ENCODE measurements at places on chromosomes 7 and 10. TPM values are rescaled to one million over a fixed set of nuclear protein-coding genes. Genes with fewer than 3 reads are reported as not detected.

Gene ODAD2
- total RNA-seq: 6.8 TPM

Gene CARD11
- not detected for total RNA-seq

DNA sequence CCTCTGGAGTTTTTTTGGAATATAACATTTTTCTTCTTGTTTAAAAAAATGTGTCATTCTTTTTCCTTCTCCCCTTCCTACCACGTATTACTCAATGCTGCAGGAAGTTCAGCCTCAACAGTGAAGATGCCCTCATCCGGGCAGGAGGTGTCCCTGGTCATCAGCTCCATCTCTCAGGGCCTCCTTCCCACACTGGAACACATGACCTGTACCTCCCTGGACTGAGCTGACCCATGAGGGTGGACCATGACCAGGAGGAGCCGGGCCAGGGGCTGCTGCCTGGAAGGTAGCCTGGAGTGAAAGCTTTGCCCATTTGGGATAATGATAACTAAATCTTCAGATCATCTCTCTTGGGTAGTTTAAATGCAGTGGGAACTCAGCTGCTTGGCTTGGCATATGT is 316.5 kb upstream of the ZMIZ1 start:
- no peaks in the 10 kb centered on the region for H3K36me3 ChIP-seq
- no peaks in the 10 kb centered on the region for H3K27me3 ChIP-seq
- H3K27ac ChIP-seq: no peak overlapping the region
- peaks cover 26% of the 10 kb centered on the region for H3K4me1 ChIP-seq

Gene SLC29A4
- total RNA-seq: 43.1 TPM

DNA sequence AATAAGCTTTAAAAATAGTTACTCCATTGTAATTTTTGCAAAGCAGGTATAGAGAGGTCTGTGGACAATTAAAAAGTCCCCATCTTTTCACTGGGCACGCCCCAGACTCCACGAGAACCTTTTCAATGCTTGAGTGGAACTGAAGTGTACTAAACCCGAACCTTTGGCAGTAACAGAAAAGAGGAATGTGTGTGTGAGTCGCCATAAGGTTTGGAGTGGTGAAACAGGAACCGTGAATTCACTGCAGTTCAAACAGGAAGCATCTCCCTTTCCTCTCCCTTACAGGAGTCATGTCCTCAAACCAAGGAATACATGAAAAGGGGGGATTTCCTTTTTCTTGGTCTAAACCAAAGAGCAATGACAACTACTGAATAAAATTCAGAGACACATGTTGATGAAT is 23.2 kb downstream of the NDUFB2 start:
- H3K27me3 ChIP-seq: no peaks in the 10 kb centered on the region
- DNase-seq: no peak
- H3K4me1 ChIP-seq: no peaks in the 10 kb centered on the region
- H3K36me3 ChIP-seq: no peaks in the 10 kb centered on the region

- H3K36me3 ChIP-seq: no peaks in the 10 kb centered on the region
- no peak overlapping the region for H3K4me3 ChIP-seq
- no peak for DNase-seq
- no peaks in the 10 kb centered on the region for H3K27me3 ChIP-seq
Observed at GRCh38 chr10:104706886-104707285, 65.8 kb downstream of the SORCS3 start.

- H3K4me3 ChIP-seq: no peak overlapping the region
- H3K4me1 ChIP-seq: no peaks in the 10 kb centered on the region
- H3K27ac ChIP-seq: no peak overlapping the region
- no peaks in the 10 kb centered on the region for H3K36me3 ChIP-seq
- DNase-seq: no peak
Observed at GRCh38 chr7:17986851-17987250, 40.8 kb downstream of the PRPS1L1 start.

GRCh38 chr7:3668743-3669142 is 367.7 kb downstream of the SDK1 start:
- no peaks in the 10 kb centered on the region for H3K36me3 ChIP-seq
- H3K27ac ChIP-seq: no peak overlapping the region
- no peaks in the 10 kb centered on the region for H3K27me3 ChIP-seq
- no peak for DNase-seq

Gene NAT16
- not detected for total RNA-seq

- H3K27ac ChIP-seq: no peak overlapping the region
- no peak for DNase-seq
- no peaks in the 10 kb centered on the region for H3K4me1 ChIP-seq
- no peaks in the 10 kb centered on the region for H3K36me3 ChIP-seq
- no peak overlapping the region for H3K4me3 ChIP-seq
Observed at GRCh38 chr10:116722736-116723427, 19.5 kb downstream of the HSPA12A start.

Gene C7orf57
- total RNA-seq: 0.06 TPM

DNA sequence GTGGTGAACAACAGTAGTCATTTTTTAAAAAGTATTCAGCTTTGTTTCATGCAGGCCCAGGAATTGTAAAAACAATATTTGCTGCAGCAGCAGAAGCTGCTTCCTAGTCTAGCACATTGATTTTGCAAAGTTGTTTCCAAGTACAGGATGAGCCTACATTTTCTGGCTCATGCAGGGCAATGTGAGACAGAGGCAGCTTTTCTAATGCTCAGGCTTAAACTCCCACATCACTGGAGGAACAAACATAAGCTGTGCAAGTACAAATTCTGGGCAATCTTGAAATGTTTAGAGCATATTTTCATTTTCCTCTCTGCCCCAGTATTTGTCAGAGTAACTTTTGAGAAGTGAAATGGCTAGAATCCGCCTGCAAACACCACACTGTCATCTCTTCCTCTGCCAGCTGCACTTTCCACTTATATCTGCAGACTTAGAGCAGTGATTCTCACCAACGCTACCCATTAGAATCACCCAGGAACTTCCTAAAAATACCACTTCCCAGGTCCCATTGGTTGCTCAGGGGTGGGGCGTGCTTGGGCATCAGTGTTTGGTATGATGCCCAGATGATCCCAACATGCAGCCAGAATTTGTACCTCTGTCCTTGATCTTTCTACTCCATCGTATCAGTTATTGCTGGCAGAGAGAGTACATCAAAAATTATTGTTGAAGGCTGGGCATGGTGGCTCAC is 304.1 kb upstream of the LRGUK start:
- no peak overlapping the region for H3K27ac ChIP-seq
- no peak for DNase-seq
- no peaks in the 10 kb centered on the region for H3K27me3 ChIP-seq
- H3K36me3 ChIP-seq: no peaks in the 10 kb centered on the region

Gene MSANTD7
- 25.1 TPM for total RNA-seq

GRCh38 chr7:152430854-152431253 is 4.9 kb downstream of the KMT2C start:
- H3K4me3 ChIP-seq: no peak overlapping the region
- no peak for DNase-seq
- H3K36me3 ChIP-seq: no peaks in the 10 kb centered on the region
- peaks cover 7% of the 10 kb centered on the region for H3K4me1 ChIP-seq
- no peaks in the 10 kb centered on the region for H3K27me3 ChIP-seq

Gene NPC1L1
- total RNA-seq: not detected

GRCh38 chr7:37570145-37570544 is 113.4 kb upstream of the GPR141 start:
- no peak overlapping the region for H3K4me3 ChIP-seq
- no peaks in the 10 kb centered on the region for H3K4me1 ChIP-seq
- no peaks in the 10 kb centered on the region for H3K27me3 ChIP-seq
- H3K27ac ChIP-seq: no peak overlapping the region

DNA sequence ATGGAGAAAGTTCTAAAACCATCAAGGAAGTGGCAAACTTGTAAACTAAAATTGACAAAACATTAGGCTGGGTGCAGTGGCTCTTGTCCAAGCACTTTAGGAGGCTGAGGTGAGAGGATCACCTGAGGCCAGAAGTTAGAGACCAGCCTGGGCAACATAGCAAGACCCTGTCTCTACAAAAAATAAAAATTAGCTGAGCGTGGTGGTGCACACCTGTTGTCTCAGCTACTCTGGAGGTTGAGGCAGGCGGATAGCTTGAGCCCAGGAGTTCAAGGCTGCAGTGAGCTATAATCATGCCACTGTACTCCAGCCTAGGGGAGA is 29.4 kb upstream of the HNRNPH3 start:
- no peaks in the 10 kb centered on the region for H3K27me3 ChIP-seq
- H3K4me3 ChIP-seq: no peak overlapping the region
- no peak overlapping the region for H3K27ac ChIP-seq
- H3K4me1 ChIP-seq: no peaks in the 10 kb centered on the region

GRCh38 chr7:1502845-1503244 is 1.3 kb downstream of the INTS1 start:
- H3K4me3 ChIP-seq: no peak overlapping the region
- H3K27ac ChIP-seq: no peak overlapping the region
- no peak for DNase-seq
- H3K27me3 ChIP-seq: no peaks in the 10 kb centered on the region
- peaks cover 3% of the 10 kb centered on the region for H3K4me1 ChIP-seq
